ENCODE measurements at places on chromosomes 1 and 21. TPM values are rescaled to one million over a fixed set of nuclear protein-coding genes. Genes with fewer than 3 reads are reported as not detected.

The MX2 gene
- 4.2 TPM for total RNA-seq

The RNF223 gene
- 22.3 TPM for total RNA-seq

The MYOM3 gene
- total RNA-seq = 0.88 TPM

GRCh38 chr1:194755241-194755994 lies 1569.0 kb upstream of the B3GALT2 start:
- ATAC-seq = no peak

- no peak for ATAC-seq
These were observed 91.0 kb downstream of the KCNT2 start for GRCh38 chr1:196517193-196517592.

The CRNN gene
- total RNA-seq = 1,110 TPM

DNA sequence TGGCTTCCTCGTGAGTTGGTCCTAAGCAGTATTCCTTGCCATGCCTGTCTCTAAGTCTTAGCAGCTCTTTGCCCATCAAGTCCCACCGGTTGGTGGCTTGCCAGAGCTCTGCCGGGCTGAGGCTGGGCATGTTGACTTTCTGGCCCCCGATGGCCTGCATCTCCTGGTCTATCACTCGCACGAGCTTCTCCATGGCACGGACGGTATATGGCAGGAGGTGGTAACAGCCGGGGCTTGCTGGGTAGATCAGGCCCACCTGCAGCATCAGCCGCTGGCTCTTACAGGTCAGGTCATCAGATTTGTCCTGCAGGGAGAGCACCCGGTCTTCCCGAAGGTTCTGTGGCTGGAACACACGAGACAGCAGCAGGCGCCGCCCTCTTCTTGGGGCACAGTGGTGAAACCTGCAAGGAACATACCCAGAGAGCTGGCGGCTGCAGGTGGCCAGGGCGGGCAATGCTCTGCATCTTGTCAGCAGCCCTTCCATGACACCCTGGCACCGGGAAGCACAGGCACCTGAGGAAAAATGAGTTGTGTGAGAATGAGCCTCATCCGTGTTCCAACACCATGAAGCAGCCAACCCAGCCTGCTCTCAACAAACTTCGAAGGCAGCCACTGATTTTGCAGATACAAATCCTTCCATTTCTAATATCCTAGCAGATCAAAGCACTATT lies 5.5 kb downstream of the PARS2 start:
- ATAC-seq = no peak

The MTARC2 gene
- total RNA-seq = 3.0 TPM

The WNT2B gene
- total RNA-seq = 4.4 TPM

- ATAC-seq = peak; percentile 50
These were observed 5.5 kb upstream of the PLEKHM2 start for GRCh38 chr1:15678578-15678977.

GRCh38 chr1:227268943-227269342 lies 49.3 kb downstream of the CDC42BPA start:
- ATAC-seq = no peak

- no peak for ATAC-seq
These were observed 565.2 kb downstream of the LTN1 start for GRCh38 chr21:28427394-28428022.

DNA sequence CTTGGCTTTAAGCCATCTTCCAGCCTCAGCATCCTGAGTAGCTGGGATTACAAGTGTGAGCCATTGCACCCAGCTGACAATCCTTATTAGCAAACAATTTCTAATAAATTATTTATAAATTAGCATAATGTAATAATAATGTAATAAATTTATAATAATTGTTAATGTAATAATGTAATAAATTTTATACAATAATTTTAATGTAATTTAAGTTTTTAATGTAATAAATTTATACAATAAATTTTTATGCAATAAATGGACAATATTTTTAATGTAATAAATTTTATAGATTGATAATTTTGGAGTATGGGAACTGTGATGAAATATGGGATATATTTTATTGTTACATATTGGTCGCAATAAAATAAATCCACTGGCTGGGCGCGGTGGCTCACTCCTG lies 1457.5 kb downstream of the KCNT2 start:
- no peak for ATAC-seq
